ENCODE measurements at places on chromosomes 13 and 19.

DNA sequence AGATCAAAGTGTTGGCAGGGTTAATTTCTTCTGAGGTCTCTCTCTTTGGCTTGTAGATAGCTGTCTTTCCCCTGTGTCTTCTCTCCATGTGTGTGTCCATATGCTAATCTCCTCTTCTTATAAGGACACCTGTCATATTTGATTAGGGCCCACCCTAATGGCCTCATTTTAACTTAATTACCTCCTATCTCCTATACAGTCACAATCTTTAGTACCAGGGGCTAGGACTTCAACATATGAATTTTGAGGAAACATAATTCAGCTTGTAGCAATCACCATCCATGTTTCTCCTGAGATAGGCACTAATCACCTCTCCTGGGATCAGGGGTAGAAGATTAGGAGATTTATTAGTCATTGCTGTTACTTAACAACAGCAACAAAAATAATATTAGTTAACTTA lies 196.1 kb upstream of the RXFP2 start:
- no peak for DNase-seq

GRCh38 chr13:103066079-103066780 lies at the start of gene SLC10A2:
Gene SLC10A2, minus strand, starts transcription at chr13:103066417. Its CDS starts 168 bp downstream, at chr13:103066249.
- no peak for DNase-seq

DNA sequence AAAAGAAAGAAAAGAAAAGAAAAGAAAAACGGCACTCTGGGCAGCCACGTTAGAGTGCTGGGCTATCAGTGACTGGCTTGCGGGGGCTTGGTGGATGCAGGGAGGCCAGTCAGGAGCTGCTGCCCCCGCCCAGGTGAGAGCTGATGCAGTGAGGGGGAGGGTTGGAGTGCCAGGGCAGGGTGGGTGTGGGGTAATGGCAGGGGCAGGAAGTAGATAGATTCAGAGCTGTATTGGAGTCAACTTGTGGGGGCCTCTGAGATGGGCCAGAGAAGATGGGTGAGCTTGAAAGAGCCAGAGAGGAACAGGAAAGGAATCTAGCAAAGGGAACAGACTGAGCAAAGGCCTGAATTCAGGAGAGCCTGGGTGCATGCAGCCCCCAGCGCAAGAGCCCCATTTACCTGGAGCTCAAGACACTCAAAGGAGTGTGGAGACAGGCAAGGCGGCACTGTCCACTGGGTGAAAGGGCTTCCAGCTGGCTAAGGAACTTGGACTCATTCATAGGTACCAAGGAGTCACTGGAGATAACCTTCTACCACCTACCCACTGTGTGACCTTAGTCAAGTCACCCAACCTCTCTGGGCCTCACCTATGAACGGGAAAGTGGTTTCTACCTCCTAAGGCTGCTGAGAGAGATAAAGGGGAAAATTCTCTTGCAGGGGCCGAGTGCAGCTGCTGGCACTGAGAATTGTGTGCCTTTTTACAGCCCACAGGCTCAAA lies 20.2 kb downstream of the VSTM2B start:
- no peak for DNase-seq

DNA sequence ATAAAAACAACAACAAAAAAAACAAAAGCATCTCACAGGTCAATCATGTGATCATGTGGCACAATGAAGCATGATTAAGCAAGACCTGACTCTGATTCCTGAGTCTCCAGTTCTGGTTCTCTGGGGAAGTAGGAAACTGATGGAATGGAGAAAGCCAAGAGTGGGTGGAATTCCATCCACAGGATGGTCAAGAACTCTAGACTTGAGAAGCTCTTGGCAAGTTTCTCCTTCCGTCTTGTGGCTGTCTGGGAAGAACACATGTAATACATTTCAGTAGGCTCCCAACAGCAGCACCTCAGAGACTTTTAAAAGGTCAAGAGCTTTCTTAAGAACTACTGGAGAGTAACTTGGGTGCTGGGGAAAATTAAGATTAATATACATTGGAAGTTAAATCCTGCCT lies 78.6 kb upstream of the TSHZ3 start:
- DNase-seq = no peak

DNA sequence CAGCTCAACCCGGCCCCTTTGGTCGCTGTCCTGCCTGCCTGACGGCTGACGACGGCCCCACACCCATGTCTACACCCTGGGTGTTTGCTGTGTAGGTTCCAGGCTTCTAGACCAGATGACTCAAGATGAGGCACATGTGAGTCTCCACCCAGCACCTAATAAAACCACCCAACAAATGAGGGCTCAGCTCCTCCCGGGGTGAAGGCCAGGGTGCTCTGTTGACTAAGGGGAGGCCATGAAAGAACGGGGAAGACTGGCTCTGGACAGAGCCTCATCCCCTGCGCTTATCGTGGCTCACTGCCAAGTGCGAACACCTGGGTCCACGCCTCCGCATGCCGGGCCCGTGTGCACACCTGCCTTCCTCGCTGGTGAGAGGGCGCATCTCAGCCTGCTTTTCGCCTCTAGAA lies 39.6 kb downstream of the COL4A2 start:
- no peak for DNase-seq

DNA sequence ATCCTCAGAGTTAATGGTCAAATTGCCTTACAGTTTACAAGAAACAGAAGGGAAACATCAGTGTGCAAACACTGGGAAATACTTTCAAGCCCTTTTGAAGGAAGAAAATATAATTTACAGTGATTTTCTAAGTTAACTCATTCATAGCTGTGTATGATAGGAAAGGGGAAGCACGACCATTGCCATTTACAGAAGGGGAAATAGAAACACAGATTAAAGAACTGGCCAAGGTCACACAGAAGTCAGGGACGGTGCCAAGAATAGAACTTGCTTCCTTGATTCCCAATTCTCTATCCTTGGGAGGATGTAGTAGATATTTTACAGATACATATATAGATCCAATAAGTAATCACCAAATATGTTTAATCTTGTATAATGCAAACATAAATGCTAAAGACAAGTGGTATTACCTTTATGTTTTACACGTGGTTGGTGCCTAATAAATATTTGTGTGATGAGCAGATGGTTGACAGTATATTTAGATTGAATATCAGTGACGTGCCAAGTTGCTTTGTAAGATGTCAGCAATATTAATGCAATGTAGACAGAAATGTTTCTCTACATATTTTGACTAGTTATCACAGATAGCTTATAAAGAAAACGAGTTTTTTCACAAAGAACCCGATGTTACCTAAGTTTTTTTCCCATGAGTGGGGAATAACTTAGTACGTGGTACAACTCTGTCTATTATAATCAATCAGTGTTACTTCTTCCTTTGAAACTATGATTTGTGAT lies 73.1 kb downstream of the FLT1 start:
- DNase-seq = no peak

DNA sequence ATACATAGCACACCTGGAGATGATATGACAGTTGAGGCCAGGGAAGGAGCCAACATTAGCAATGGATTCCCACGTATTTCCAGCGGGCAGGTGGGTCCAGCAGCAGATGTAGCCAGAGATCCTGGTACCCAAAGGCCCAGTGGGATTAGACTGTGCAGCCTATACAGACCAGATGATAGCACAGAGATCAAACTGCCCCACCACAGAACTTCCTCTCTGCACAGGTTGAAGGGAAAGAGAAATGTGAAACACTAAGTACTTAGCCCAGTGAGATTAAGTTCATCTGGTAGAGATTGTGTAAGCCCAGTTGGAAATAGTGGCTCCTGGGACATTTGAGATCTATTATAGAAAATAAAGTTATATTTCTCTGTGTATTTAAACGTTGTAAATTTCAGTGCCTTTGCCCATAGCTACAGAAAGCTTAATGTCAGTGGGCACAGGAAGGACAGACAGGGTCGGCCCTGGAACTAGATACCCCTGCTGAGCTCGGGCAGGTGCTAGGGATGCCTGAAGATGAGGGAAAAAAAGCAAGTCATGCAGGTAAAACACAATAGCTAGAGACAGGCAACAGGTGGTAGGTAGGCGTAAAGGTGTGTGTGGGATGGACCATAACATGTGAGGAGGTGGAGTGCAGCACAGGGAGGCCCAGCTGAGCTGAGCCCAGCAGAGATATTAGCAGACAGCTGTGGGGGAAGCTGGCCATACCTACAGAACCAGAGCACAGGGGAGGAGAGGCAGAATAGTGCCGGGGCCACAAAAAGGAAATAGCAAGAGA lies 27.3 kb upstream of the SPATA13 start:
- DNase-seq = no peak

GRCh38 chr13:34086281-34086680 lies 268.3 kb downstream of the RFC3 start:
- DNase-seq = no peak

DNA sequence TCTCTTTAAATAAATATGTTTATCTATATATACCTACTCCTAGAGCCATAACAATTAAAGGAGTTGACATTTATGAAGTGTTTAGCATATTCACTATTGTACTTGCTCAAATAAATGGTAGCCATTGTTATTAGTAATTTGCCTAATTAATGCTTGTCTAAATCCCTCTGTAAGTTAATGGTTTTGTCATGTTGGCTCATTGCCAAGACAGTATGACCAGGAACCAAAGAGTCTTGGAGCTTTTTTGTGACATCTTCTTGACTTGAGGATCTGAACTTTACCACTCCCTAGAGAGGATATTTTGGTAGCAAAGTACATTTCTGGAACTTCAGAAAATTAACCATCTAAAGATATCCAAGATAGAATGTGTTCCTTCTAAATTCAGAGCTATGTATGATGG lies 15.5 kb downstream of the FRY start:
- DNase-seq = no peak

Measured in endodermal cell (in vitro differentiated cells).